ENCODE measurements at places on chromosomes 7 and 10.

GRCh38 chr7:133941496-133941895, 185.6 kb upstream of the LRGUK start:
- DNase-seq, result no peak

- no peak for DNase-seq
Observed at GRCh38 chr7:38728145-38728544, 97.0 kb upstream of the AMPH start.

DNA sequence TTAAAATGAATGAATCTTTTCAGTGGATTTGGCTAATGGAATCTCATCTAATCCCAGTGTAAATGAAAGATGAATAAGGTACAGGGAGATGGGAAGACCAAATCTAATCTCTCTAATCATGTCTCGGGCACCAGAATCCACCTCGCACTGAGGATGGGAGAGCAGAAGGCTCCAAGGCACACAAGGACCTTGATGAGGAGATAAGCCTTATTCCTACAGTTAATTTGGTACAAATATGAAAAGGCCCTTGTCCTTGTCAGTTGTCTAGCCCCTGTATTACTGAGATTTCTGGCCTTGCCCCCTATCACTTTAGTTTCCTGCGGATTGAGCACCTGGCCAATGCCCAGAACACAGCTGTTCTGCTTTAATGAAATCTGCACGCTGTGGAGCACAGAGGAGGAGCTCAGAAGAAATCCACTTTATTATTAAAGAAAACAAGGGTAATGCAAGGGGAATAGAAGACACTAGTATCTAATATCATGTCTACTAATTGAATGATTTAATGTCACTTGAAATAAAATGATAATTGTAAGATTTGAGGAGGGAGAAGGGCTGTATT, 321.4 kb upstream of the HGF start:
- peak; percentile 13 for DNase-seq

DNA sequence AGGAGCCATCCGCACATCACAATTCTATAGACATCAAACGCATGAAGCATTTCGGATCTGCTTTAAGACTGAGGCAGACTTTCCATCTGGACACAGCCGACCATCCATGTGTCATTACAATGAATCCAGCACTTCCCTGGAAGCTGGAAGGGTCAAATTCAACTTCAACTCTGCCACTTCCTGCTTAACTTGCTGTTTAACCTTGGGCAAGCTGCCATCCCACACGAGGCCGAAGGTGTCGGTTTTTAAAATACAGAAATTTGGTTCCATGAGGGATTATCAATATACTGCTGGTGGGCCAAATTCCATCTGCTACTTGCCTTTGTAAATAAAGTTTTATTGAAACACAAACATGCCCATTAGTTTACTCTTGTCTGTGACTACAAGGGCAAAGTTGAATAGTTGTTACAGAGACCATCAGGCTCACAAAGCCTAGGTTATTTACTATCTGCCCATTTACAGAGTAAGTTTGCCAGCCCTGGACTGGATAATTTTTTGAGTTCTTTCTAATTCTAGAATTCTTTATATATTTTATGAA, 134.6 kb downstream of the FAM204A start:
- DNase-seq, result no peak

GRCh38 chr7:19928247-19928646, 154.8 kb upstream of the TMEM196 start:
- no peak for DNase-seq

DNA sequence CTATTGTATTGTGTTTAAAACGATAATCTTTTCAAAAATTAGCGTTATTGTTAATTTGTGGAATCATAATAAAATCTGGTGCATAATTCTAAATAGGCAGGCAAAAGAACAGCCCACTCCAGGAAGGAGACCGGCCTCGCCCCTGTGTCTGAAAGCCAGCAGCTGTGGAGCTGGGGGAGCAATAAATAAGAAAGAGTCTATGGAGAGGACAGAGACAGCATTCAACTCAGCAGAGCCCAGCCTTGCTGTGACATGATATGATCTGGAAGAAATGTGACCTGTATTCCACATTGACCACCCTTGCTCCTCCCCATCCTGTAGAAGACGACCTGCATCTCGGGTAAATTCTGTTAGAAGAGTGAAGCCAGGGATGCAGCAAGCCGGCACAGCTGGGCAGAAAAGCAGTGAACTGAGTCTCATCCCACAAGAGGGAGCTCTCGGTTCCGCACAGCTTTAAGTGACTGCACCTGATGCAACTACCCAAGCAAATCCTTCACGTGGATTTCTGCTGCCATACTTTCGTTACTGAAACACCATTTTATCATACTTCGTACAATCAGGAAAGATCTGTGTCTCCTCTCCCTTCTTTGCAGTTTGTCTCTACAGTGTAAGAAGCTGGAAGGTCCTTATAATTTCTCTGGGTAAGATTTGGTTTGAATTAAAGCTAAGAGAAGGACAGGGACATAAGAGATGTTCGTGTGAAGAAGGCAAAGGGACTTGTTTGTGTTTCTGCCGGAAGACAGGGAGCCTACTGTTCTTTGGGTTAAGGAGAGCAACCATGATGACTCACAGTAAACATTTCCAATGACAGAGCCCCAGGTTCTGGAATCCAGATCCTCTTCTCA, 427.1 kb downstream of the GPAM start:
- DNase-seq, result peak; percentile 66

- DNase-seq, result peak; percentile 22
Observed at GRCh38 chr7:132533916-132534315, 42.4 kb downstream of the PLXNA4 start.

DNA sequence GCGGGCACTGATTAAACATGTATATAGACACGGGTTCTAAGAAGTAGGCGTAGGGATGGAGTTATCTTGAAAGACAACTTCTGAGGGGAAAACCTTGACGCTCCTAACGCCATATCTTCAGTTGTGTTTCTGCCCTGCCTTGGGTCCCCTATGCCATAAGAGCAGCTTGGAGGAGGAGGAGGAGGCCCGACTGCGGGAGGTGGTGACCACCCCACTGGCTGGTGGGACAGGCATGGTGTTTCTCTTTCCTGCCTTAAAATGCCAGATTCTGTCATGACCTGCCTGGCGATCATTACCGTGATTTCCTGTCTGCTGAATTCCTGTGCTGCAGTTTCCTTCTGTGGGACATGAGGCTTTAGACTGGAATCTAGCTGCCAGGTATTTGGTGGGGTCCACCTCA, 15.9 kb downstream of the ZNF783 start:
- DNase-seq, result no peak

GRCh38 chr10:132900211-132900756, 42.1 kb downstream of the CFAP46 start:
- DNase-seq, result no peak

- no peak for DNase-seq
Observed at GRCh38 chr10:110691139-110691538, 47.0 kb downstream of the RBM20 start.

DNA sequence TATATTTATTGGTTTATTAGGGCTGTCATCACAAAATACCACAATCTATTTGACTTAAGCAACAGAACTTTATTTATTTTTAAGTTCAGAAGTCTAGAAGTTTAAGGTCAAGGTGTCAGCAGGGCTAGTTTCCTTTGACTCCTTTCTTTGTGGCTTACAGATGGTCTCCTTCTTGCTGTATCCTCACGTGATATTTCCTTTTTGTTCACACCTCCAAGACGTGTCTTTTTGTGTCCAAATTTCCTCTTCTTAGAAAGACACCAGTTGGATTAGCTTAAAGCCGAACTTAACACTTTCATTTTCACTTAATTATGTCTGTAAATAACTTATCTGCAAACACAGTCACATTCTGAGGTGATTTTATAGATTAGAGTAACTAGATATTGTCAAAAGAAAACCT, 631.4 kb upstream of the POT1 start:
- peak; percentile 20 for DNase-seq

DNA sequence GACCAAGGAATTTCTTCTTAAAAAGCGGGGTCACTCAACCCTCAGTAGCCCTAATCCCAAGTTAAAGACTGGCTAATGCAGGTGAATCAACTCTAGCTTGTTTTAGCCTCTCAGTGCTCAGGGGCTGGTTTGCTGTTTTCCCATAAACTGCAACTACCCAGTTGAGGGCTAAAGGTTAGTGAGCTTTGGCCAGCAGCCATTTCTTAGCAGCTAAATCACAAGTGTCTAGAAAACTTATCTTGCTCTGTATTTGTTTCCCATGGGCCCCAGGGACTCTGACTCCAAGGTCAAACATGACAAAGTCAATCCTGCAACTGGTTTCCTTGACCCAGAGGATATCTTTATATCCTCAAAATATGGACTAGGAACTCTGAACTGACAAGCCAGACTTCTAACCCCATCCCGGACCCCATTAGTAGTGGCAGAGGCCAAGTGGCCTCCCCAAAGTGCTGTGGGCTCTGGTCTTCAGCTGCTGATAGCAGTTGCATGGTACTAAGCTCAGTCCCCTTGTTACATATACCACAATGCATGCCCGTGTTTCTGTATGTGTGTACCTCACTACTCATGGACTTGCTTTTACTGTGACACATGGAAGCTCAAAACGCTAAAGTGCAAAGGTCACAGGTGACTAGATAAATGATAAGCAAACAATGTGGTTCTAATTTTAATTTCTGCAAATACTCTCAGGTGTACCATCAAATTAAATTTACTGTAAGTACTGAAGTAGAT, 793.0 kb upstream of the IGFBP3 start:
- peak; percentile 3 for DNase-seq

DNA sequence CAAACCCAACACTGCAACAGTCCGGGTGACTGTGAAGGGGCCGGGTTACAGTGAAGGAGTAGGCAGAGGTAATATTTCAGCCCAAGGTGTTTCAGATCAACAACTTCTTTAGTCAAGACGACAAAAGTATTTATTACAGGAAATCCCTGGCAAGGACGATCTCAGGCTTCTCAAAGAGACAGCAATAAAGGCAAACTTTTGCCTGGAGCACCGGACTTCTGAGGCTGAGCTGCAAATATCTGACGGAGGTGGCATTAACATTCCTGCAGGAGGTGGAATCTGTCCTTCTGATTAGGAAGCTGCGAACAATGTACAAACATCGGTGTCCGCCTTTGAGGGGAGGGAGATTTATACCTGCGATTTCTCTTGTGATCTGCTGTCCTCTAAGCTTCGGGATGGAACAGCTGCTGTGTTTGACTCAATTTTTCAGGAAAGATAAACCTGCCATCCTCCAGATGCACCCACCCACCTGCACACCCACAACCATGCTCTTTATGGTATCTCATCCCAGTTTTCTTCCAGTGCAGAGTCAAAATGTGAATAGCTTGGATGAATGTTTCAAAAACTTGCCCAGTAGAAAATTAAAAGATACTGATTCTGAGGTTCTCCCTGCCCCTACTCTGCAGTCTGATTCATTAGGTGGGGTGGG, 32.1 kb downstream of the EMX2 start:
- DNase-seq, result no peak

DNA sequence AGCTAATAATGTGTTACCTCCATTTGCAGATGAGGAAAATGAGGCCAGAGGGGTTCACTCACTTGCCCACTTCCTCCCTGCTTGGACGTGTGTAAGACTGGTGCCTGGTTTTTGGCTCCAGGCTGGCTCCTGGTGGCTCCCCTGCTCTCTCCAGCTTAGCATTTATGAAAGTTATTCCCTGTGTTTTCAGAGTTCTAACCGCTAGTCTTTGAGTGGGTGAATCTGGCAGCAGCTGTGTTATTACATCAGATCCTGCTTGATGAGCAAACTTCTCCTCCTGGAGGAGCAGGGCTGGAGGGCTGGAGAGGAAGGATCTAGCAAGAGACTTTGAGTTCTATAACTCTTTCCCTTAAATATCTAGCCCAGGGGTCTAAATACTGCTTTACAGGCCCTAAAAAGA, 80.9 kb upstream of the AGBL3 start:
- no peak for DNase-seq
